ENCODE measurements at places on chromosomes 2 and 18.

- no peak for DNase-seq
These were observed 162.3 kb downstream of the MREG start for GRCh38 chr2:215851082-215851481.

GRCh38 chr2:97691166-97691565 lies 21.7 kb downstream of the C2orf92 start:
- DNase-seq = no peak

DNA sequence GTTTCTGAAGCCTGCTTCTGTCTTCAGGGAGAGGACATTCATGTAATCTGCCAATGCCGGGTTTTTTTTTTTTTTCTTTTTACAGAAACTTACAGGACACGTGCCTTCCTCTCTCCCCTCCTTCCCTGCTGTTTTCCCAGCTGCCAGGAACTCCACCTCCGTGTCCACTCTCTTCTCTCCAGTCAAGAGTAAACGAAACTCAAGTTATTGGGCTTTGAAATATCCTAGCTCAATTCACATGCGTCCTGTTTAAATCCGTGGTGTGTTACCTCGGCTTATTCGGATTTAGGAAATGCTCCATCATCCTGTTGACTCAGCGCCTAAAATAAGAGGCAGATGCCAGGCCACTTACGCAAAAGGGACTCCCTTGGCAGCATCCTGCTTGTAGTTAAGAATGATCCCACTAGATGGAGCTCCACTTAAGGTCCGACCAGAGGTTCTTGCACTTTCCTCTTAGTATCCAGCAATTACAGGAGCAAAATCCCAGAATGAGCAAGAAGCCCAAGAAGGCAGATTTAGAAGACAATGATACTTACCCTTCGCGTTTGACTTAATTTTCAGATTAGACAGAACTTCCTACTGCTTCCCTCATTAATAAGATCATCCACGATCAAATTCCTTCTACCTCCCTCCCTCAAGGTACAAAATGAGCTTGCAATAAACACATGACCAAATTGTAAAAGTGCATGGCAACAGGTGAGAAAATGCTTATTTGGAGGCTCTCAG lies 97.2 kb upstream of the ZCCHC2 start:
- DNase-seq = peak; percentile 31

- no peak for DNase-seq
These were observed 9.3 kb downstream of the PTH2R start for GRCh38 chr2:208415897-208416296.

DNA sequence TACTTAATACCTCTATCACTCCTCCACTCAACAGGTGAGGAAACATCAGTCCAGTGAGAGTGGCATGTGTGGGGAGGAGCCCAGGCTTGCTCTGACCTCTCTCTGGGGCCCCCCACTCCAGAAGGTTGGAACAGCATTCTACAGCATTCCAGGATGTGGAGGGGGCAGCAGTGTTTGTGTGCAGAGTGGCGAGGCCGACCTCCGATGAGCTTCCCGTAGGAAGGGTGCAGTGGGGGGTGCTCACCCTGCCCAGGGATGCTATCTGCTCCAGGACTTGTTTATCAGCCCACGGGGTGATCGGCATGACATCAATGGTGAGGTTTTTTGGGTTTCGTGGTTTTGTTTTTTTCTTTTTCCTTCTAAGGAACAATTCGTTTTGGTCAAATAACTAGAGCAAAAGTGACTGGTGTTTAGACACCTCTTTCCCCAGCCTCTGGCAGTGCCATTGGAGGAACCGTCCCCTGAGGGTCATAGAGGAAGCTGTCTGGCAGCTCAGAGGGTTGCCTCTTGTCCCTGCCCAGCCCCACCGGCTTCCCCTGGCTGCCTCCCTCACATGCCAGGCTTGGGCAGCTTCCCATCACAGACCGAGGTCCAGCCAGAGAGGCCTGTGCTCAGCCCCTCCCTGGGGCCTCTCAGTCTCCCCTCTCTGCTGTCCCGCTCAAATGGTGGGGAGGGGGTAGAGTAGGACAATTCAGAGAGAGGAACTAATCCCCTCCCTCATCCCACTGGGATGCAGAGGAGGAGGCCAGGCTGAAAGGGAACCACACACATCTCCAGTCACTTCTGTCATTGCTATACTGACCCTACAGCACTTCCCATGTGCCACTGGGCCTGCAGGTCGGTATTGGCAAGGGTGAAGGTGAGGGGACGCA lies 96.5 kb downstream of the ZFP36L2 start:
- no peak for DNase-seq

GRCh38 chr2:156489195-156489594 lies 53.0 kb downstream of the GPD2 start:
- DNase-seq = no peak

GRCh38 chr2:163469561-163469962 lies 266.2 kb downstream of the FIGN start:
- no peak for DNase-seq

- no peak for DNase-seq
These were observed 27.5 kb upstream of the SUCLG1 start for GRCh38 chr2:84486441-84487115.

GRCh38 chr2:70921031-70921430 lies 14.7 kb upstream of the ATP6V1B1 start:
- no peak for DNase-seq

GRCh38 chr18:22921772-22922171 lies 11.4 kb upstream of the RBBP8 start:
- DNase-seq = no peak

DNA sequence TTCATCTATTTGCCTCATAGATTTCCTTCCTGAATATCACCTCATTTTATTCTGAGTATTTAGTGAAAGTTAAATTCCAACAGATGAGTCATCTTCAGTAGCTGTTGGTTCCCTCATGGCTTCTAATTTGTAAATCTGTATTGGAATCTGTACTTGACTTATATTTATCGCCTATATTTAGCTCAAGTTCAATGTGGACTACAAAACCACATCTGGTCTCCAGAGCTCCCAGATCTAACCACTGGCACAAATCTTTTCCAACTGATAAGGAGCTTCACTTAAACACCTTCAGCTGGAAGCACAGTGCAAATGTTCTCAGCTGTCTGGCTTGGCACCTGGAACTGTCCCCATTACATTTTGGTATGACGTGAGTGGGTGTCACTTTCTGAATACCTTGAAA lies 82.8 kb upstream of the DSEL start:
- DNase-seq = no peak

DNA sequence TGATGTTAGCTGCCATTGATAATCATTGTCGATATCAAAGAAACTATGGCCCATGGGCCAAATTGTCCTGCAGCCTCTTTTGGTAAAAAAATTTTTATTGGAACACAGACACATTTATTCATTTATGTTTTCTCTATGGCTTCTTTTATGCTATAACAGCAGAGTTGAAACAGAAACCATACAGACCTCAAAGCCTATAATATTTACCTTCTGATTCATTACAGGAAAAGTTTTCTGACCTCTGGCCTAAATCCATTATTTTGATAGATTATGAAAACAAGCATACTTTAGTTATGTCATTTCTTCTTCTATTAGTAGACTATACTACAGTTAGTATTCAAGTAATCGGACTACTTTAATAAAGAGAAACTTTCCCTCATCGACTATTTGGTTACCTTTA lies 349.7 kb upstream of the GALNT5 start:
- no peak for DNase-seq

GRCh38 chr2:198062826-198063225 lies 258.4 kb downstream of the PLCL1 start:
- DNase-seq = no peak

- no peak for DNase-seq
These were observed 172.0 kb downstream of the SLC4A10 start for GRCh38 chr2:161796192-161796591.

GRCh38 chr2:8241317-8241716 lies 440.5 kb upstream of the ID2 start:
- no peak for DNase-seq

DNA sequence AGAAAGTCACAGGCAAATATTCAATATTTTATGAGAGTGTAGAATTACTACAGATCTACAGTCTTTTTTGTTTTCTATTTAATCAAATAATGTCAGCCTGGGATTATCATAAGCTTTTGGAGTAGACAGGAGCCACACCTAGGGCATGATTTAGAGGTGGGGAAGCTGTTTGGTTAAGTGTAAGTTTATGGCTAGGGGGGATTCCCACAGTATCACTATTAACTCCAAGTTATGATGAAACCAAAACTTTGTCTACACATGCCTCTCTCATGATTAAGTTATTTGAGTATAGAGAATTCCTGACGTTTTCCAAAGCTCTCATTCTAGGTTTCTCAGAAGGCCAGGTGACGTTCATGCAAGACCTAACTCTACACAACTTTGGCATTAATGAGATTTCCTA lies 2.1 kb downstream of the SERPINB10 start:
- no peak for DNase-seq

DNA sequence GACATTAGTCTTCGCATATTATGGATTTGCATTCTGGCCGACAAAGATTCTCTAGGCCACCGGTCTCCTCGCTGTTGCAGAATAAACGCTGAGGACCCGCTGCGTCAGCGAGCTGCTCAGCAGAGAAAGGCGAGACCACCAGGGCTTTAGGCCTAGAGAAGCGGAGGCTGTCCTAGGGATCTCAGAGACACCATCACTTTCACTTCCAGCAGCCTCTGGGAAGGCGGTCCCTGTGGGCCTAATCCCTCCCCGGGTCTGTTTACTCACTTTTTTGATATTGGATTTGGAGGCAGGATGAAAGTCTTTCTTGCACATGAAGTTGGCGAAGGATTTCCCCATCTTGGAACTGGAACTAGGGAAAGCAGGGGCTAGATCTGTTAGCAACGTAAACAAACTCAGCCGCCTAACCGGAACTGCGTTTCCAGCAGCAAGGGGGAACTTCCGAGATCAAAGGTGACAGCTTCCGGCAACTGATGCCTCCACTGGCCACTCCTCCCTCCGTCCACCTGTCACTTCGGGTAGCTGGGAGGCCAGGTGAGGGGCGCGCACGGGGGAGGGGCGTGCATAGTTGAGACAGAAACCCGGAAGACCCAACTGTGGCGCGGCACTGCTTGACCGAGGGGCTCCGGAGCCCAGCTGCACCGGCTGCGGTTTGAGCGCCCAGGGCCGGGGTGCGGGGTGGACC lies at the start of gene SCRN3:
Gene SCRN3, plus strand, starts transcription at position 447 of the 685 bp plus-strand sequence. CDS start 2,554 bp downstream, outside the sequence.
- peak; percentile 69 for DNase-seq

GRCh38 chr18:42092848-42093247 lies 137.8 kb downstream of the PIK3C3 start:
- no peak for DNase-seq

- DNase-seq = no peak
These were observed 166.7 kb downstream of the MCFD2 start for GRCh38 chr2:46748735-46749531.

GRCh38 chr2:216306868-216307267 lies 65.4 kb downstream of the MARCHF4 start:
- DNase-seq = no peak

DNA sequence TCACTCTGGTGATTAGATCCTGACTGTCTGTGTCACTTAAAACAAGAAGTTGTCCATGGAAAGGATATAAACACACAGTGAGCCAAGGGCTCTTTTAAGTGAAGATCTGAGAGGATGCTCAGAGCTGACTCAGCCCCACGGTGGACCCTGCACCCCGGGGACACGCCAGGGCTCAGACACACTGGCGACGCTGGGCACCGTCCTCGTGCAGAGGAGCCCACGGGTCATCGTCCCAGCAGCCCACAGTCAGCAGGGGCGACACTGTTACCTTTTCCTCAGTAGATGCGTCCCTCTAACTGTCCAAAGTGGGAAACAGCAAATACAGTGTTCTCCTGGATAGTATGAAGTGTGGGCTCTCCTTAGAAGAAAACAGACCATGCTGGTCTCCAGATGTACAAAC lies 225.6 kb downstream of the HDAC4 start:
- DNase-seq = peak; percentile 6

DNA sequence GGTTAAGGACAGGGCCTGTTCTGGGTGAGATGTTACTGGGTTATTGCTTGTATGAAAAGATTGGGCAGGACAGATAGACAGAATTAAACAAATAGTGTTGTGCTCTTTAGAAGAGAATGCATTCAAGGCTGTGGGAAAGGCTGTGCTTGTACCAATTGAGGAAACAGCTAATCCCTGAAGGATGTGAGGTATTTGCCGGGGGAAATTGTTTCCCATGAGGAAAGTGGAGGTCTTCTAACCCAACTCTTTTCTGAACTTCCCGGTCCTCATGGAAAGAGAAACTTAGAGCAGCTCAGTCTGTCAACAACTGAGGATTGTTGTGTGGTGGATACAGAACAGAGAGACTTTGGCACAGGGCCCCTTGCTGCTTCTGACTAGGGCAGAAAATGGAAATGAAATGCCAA lies 9.5 kb downstream of the SLC1A4 start:
- DNase-seq = no peak

DNA sequence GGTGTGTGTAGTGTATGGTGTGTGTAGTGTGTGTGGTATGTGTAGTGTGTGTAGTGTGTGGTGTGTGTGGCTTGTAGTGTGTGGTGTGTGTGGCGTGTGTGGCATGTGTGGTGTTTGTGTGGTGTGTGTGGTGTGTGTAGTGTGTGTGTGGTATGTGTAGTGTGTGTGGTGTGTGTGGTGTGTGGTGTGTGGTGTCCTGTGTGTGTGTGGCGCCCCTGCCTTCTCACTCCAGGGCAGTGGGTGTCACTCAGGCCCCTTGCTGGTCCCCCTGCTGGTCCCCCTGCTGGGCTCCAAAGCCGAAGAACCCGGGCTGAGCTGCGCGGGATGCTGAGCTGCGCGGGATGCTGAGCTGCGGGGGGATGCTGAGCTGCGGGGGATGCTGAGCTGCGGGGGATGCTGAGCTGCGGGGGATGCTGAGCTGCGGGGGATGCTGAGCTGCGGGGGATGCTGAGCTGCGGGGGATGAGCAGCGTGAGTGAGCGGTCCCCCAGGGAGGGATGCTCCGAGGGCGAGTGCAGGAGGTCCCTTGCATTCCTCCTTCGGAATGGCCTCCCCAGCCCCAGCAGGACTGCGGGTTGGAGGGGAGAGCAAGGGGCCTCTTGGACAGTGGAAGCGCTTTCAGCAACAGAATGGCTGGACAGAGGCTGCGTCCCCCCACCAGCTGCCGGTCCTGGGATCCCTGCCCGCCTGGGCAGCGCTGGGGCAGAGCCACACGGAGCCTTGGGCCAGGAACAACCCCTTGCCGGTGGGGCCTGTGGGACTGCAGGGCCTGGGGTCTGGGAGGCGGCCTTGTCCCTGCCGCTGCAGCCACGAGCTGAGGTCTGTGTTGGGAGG lies 3.4 kb upstream of the RTP5 start:
- no peak for DNase-seq

GRCh38 chr2:130796290-130796689 lies 40.4 kb upstream of the ARHGEF4 start:
- no peak for DNase-seq

DNA sequence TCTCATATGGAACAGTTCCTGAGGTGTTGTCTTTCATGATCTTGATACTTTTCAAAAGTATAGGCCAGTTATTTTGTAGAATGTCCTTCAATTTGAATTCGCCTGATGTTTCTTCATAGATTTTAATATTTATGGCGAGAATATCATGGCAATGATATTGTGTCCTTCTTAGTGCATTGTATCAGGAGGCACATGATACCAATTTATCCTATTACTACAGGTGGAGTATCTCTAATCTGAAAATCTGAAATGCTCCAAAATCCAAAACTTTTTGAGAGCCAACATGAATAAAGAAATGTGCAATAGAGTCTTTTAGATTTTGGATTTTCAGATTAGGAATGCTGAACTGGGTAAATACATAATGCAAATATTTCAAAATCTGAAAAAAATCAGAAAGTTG lies 216.6 kb upstream of the LYPD1 start:
- DNase-seq = no peak

- DNase-seq = no peak
These were observed 109.8 kb upstream of the FZD5 start for GRCh38 chr2:207879536-207879935.

GRCh38 chr2:6957031-6957714 lies 40.0 kb downstream of the RNF144A start:
- DNase-seq = no peak

Measured in activated CD8-positive, alpha-beta memory T cell treated with anti-CD3 and anti-CD28 coated beads, Interleukin-2, amount 50 U/mL, for 4 hours (primary cell).